Natural killer cell (primary cell): ENCODE measurements at places on chromosomes 3 and 15. TPM values are rescaled to one million over a fixed set of nuclear protein-coding genes. Genes with fewer than 3 reads are reported as not detected.

DNA sequence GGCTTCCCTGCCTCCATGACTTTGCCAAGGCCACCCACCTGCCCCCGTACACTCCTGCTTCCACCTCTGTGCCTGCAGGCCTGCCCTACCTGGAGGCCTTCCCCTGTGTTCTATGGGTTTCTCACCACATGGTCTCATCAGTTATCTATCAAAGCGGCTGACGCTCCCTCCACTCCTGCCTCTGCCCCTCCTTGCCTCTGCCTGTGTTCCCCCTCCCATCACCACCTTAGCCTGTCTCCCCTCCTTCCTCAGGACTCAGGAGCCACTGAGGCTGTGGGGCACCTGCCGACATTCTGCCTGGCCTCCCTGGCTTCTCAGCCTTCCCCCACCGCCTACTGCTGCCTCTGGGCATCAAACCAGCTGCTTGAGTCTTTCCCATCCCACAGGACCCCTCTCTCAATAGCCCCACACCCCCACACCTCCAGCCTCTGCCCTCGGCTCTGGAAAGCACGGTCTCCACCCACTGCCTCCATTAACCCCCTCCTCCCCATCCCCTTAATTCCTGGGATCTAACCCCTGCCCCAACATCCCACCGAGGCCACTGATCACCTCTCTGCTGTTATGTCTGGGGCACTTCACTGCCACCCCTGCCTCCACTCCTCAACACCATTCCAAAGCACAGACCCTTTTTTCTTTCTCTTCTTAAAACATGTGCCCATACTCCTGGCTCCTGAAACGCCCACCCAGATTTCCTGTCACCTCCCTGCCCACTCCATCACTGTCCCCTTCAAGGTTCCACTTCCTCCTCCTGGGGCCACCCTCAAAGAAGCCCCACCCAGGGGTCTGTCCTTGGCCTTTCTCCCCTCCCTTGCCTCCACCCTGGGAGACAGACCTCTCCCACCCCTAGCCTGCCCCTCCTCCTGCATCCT lies 24.4 kb upstream of the CYP11A1 start:
- H3K27me3 ChIP-seq, result no peaks in the 10 kb centered on the region
- no peaks in the 10 kb centered on the region for H3K36me3 ChIP-seq
- DNase-seq, result no peak

DNA sequence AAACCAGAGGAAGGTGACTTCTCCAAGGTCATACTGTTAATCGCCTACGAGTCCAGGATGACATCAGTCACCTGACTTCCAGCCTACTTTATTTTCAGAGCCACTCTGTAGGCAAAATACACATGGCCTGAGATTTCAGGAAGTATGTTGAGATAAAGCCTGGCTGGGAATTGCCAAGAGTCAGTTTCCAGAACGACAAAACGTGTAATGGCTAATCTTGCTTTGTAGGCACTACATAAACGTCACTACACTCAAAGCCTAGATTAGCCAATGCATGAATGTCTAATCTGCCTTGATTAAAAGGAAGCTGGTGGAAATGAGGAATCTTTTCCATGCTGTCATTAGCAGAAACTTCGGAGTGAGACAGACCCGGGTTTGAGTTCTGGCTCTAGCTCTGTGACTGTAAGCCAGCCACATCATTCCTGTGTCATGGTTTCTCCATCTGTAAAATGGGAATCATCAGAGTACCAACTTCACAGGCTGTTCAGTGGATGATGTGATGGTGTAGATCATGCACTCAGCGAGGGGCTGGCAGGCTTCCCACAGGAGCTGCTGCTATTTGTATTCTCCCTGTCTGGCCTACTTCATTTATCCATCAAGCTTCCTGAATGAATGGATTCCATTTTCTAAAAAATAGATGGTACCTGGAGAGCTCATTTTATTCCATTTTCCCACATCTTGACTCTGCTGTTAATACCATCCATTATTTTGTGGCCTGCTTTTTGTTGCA lies 241.9 kb downstream of the XXYLT1 start:
- no peak for DNase-seq
- H3K4me1 ChIP-seq, result no peaks in the 10 kb centered on the region
- H3K36me3 ChIP-seq, result no peaks in the 10 kb centered on the region

- H3K27ac ChIP-seq, result no peak overlapping the region
- no peaks in the 10 kb centered on the region for H3K4me1 ChIP-seq
- no peaks in the 10 kb centered on the region for H3K36me3 ChIP-seq
- no peak for DNase-seq
- H3K27me3 ChIP-seq, result no peaks in the 10 kb centered on the region
These were observed 69.9 kb downstream of the CMTM8 start for GRCh38 chr3:32308378-32308777.

Gene UNC13C
- not detected for total RNA-seq

DNA sequence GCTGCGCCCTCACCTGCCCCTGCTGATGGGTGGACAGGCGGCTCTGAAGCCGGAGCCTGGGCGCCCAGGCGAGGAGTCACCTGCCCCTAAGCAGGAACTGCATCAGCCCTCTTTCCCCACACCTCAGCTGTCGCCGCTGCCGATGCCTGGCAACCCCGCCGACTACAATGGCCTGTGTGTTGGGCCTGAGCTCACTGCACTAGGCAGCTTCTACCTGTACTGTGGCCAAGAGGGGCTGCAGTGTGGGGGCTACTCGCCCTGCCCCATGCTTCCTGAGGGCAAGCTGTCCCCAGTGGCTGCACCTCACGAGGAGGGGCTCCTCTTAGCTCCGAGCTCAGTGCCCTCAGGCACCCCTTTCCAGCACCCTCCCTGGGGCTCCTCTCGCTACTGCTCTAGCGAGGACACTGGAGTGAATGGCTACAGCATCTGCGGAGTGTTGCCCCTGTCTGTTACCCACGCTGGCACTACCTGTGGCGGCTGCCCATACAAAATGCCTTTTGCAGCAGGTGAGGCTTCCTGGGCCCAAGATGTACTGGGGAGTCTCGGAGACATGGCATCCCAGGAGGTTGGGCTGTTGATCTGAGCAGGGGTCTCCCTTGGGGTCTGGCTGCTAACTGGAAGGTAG lies 11.3 kb upstream of the CHST14 start:
- DNase-seq, result no peak
- H3K27me3 ChIP-seq, result no peaks in the 10 kb centered on the region
- H3K4me1 ChIP-seq, result peaks cover 27% of the 10 kb centered on the region
- H3K27ac ChIP-seq, result no peak overlapping the region
- H3K4me3 ChIP-seq, result no peak overlapping the region

- H3K4me3 ChIP-seq, result no peak overlapping the region
- DNase-seq, result peak; percentile 50
- H3K4me1 ChIP-seq, result peaks cover 31% of the 10 kb centered on the region
- peaks cover 39% of the 10 kb centered on the region for H3K27me3 ChIP-seq
- no peak overlapping the region for H3K27ac ChIP-seq
These were observed 17.2 kb upstream of the ADIPOQ start for GRCh38 chr3:186825294-186825821.

- no peaks in the 10 kb centered on the region for H3K4me1 ChIP-seq
- H3K27me3 ChIP-seq, result no peaks in the 10 kb centered on the region
- no peak overlapping the region for H3K4me3 ChIP-seq
- DNase-seq, result no peak
- H3K27ac ChIP-seq, result no peak overlapping the region
These were observed 16.8 kb upstream of the CLDN16 start for GRCh38 chr3:190371152-190371551.

Gene CMC1
- total RNA-seq, result 157 TPM

DNA sequence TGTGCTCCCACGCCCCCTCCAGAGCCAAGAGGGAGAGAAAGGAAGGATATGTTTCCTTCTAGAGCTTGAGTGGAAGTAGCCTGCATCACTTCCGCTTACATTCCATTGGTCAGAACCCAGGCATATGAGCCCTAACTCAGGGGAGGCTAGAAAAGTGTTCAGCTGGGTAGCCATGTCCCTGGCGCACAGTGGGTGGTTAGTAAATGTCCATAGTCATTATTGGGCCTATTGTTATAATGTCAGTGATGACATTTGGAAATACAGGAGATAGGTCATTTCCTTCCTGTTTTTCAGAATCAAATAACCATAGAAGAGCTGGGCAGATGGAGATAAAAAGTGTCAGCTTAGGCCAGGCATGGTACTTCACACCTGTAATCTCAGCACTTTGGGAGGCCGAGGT lies 27.3 kb downstream of the CD276 start:
- H3K27me3 ChIP-seq, result no peaks in the 10 kb centered on the region
- no peak overlapping the region for H3K4me3 ChIP-seq
- no peak for DNase-seq
- no peak overlapping the region for H3K27ac ChIP-seq

Gene MAGI1
- not detected for total RNA-seq

DNA sequence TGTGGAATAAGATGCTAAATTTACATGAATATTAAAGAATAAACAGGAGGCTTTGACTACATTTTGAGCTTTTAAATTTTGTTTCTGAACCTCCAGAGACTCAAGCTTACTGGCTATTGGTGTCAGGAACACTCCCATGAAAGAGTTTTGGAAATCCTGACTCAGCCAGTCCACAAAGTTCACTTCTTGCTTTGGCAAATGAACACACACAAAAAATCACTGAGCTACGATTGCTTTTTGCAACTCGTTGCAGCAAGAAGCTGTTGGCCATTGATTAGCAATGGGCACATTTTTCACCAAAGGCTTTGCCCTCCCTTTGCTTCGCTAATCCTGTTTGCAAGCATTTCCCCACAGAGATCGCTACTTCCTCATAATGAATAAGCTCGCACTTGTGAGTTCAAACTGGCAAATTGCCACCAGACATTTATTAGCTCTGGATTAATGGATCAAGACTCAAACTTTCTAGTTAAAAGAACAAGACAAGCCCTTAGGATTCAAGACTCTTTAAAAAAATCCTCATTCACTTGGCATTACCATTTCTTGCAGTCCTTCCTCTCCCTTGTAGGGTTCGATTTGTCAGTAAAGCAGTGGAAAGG lies 343.2 kb upstream of the ONECUT1 start:
- H3K4me3 ChIP-seq, result no peak overlapping the region
- DNase-seq, result no peak
- no peaks in the 10 kb centered on the region for H3K27me3 ChIP-seq
- H3K4me1 ChIP-seq, result no peaks in the 10 kb centered on the region
- H3K36me3 ChIP-seq, result no peaks in the 10 kb centered on the region

GRCh38 chr3:99741588-99741987 lies 76.1 kb upstream of the CMSS1 start:
- H3K27ac ChIP-seq, result no peak overlapping the region
- H3K4me1 ChIP-seq, result no peaks in the 10 kb centered on the region
- no peaks in the 10 kb centered on the region for H3K27me3 ChIP-seq
- H3K36me3 ChIP-seq, result no peaks in the 10 kb centered on the region
- no peak for DNase-seq

GRCh38 chr3:39275052-39275451 lies 4.8 kb downstream of the CX3CR1 start:
- no peaks in the 10 kb centered on the region for H3K27me3 ChIP-seq
- H3K4me3 ChIP-seq, result peak overlapping the region; percentile 68
- peak overlapping the region; percentile 49 for H3K27ac ChIP-seq
- peaks cover 42% of the 10 kb centered on the region for H3K36me3 ChIP-seq
- no peak for DNase-seq

DNA sequence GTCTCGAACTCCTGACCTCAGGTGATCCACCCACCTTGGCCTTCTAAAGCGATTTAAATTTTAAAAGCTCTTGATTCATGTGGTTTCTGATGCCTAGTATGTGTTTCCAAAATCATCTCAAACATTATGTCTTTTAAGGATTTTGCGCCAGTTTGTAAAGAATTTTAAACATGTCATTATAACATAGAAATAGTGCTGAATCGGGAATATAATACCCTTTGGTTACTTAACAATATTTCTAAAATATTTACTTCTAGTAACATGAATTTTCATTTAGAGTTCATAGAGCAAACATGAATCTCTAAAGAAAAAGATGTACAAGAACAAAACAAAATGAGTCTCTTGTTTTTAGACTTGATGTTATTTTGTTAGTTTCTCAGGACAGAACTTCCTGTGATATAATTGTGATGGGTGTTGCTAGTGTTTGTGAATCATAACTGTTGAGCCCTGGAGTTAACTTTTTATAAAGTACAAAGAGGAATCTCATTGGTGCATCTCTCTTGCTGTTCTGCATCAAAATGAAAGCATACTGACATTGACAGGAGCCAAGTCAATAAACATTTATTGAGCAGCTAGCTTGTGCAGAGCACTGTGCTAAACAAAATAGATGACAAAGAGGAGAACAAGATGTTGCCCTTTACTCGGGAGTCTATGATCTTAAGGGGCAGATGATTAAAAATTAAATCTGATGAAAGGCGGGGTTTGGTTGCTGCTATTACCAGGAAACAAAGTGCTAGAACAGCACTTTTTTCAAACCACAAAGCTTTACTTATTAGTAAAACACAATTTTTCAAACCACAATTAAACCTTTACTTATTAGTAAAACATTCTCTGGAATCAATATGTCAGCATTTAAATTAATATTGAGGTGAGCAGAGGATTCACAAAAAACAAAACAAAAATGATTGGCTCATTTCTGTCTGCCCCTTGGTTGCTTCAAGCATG lies 73.4 kb downstream of the MME start:
- H3K27me3 ChIP-seq, result no peaks in the 10 kb centered on the region
- no peaks in the 10 kb centered on the region for H3K36me3 ChIP-seq
- no peak overlapping the region for H3K27ac ChIP-seq
- H3K4me3 ChIP-seq, result no peak overlapping the region
- H3K4me1 ChIP-seq, result no peaks in the 10 kb centered on the region

Gene WDR93
- total RNA-seq, result 0.38 TPM

- H3K27me3 ChIP-seq, result no peaks in the 10 kb centered on the region
- H3K36me3 ChIP-seq, result no peaks in the 10 kb centered on the region
- no peak for DNase-seq
These were observed 7.4 kb upstream of the CAMP start for GRCh38 chr3:48215876-48216275.

Gene CCDC191
- total RNA-seq, result 6.4 TPM

Gene MED12L
- total RNA-seq, result 3.0 TPM

DNA sequence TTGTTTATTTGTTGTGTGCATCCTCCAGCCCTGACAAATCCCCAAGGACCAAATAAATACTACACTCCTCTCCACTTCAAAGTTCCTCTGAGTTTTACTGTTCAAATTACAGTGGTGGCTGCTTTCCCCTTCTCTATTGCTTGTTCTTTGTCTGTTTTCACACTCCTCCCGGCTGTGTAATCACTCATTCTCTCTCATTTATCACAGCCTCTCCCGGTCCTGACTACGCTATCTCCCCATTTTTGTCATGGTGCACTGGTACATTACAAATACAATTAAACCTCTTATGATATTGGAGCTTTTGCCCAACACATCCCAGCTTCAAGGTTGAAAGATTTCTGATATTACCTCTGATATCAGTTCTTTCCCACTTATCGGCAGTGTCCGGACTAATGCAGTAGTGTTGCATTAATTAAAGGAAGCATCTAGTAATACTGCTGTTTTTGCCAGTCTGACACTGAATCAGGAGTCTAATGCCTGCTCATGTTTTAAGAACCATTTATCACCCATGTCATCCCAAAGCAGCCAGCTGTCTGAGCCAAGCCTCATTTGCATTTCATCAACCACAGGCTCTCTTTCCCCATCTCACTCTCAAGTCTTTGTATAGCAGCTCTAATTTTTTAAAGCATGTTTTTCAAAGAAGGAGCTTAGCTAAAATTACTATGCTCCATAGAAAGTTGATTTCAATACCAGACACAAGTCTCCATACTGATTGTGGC lies 740.5 kb downstream of the ROBO2 start:
- H3K27me3 ChIP-seq, result no peaks in the 10 kb centered on the region
- no peaks in the 10 kb centered on the region for H3K4me1 ChIP-seq
- no peak overlapping the region for H3K27ac ChIP-seq
- no peaks in the 10 kb centered on the region for H3K36me3 ChIP-seq
- H3K4me3 ChIP-seq, result no peak overlapping the region

Gene GPR160
- total RNA-seq, result 3.8 TPM

GRCh38 chr15:59688423-59688781 lies 718 bp downstream of the BNIP2 start:
- H3K4me3 ChIP-seq, result peak overlapping the region; percentile 93
- peaks cover 7% of the 10 kb centered on the region for H3K36me3 ChIP-seq
- H3K27me3 ChIP-seq, result no peaks in the 10 kb centered on the region
